Kidney (tissue), 22 donors: ENCODE measurements at places on chromosomes 7 and 10. TPM values are rescaled to one million over a fixed set of nuclear protein-coding genes. Genes with fewer than 3 reads are reported as not detected.

DNA sequence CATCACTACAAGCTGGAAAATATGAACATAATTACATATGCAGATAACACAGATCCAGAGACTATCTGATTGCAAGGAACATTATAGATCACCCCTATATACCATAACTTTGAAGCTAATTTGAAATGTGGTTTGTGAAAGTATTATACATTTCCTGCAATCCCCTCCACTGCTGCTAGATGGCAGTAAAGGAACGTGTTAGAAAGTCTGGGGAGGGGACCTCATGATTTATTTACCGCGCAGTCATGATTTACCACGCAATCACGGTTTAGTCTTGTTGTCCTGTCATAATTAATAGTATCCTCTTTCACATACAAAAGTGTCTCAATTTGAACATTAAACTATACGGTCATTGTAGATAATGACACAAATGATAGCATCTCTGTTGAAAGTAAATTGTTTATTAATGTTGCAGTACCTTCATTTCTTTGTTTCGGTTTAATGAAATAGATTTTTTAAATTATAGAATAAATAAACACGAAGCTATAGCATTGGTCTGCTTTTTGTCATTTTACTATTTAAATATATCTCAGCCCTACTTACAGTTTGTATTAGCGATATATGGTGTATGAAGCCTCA, 145.3 kb upstream of the PRSS1 start:
- H3K4me3 ChIP-seq, result no peak overlapping the region
- no peak overlapping the region for H3K27ac ChIP-seq
- DNase-seq, result no peak
- H3K27me3 ChIP-seq, result no peaks in the 10 kb centered on the region

DNA sequence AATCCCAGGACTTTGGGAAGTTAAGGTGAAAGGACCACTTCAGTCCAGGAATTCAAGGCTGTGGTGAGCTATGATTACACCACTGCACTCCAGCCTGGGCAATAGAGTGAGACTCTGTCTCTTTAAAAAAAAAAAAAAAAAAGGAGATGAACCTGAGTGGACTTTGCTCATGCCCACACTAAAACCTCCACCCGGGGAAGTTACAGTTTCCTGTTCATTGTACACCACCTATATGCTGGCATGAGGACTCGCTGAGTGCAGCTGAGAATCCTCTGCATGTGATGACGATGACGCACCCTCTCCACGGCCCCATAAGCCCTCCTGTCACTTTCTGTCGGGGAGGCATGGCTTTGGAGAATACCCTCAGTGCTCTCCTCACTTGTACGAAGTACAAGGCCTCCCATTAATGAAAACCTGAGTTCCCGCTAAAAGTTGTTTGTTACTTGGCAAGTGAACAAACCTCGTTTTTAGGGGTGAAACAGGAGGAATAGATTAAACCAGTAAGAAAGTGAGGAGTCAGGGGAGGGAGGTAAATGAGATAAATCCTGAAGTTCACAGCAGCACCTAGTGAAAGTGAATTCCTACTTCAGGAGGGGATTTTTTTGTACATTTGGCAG, 15.9 kb downstream of the TMEM176B start:
- peak overlapping the region; percentile 31 for H3K4me3 ChIP-seq
- no peak for DNase-seq
- no peaks in the 10 kb centered on the region for H3K4me1 ChIP-seq
- peak overlapping the region; percentile 90 for H3K27ac ChIP-seq
- no peaks in the 10 kb centered on the region for H3K36me3 ChIP-seq

- no peaks in the 10 kb centered on the region for H3K4me1 ChIP-seq
Measured at GRCh38 chr7:8818406-8818805, 385.0 kb downstream of the NXPH1 start.

DNA sequence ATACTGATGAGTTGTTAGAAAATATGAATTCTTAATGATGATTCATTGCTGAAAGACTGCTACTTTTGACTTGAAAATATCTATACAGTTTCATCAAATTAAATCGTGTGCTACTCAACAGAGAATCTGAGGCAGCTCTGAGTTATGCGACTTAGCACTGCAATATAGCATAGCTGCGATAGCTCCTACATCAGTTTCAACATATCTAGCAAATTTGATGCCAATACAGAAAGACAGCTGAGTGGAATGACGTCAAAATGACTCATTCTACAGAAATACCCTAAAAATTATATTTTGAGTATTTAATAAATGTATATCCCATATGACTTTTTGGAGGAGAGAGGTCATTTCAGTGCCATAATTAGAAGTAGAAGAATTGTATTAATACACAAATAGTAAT, 1.1 kb upstream of the TARP start:
- no peak overlapping the region for H3K27ac ChIP-seq
- no peaks in the 10 kb centered on the region for H3K36me3 ChIP-seq
- no peaks in the 10 kb centered on the region for H3K4me1 ChIP-seq

- no peaks in the 10 kb centered on the region for H3K36me3 ChIP-seq
- no peaks in the 10 kb centered on the region for H3K27me3 ChIP-seq
- H3K4me1 ChIP-seq, result no peaks in the 10 kb centered on the region
- DNase-seq, result no peak
Measured at GRCh38 chr7:3370068-3370830, 69.2 kb downstream of the SDK1 start.

- no peak overlapping the region for H3K4me3 ChIP-seq
- no peaks in the 10 kb centered on the region for H3K4me1 ChIP-seq
- H3K27ac ChIP-seq, result no peak overlapping the region
Measured at GRCh38 chr10:119059557-119059956, 21.1 kb downstream of the EIF3A start.

DNA sequence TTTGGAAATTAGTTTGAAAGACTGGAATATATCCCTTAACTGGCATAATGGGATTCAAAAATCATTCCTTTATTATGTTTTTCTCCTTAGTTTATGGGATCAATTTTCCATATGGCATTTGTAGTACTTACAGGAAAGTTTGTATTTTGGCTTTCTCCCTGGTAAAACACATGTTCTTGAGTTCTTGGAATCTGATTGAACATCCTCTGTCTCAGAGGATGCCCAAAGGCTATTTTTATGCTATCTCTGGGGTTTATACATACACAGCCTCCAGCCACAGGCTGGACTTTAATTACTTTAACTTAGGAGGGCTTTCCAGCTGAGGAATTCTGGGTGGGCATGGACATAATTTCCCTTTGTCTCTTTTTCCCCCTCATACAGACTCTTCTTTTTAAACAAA, 236.4 kb downstream of the HGF start:
- no peaks in the 10 kb centered on the region for H3K27me3 ChIP-seq
- no peaks in the 10 kb centered on the region for H3K4me1 ChIP-seq
- no peak overlapping the region for H3K27ac ChIP-seq
- no peak overlapping the region for H3K4me3 ChIP-seq
- DNase-seq, result no peak

GRCh38 chr7:132225216-132226030, 350.8 kb downstream of the PLXNA4 start:
- no peaks in the 10 kb centered on the region for H3K27me3 ChIP-seq
- no peaks in the 10 kb centered on the region for H3K4me1 ChIP-seq
- no peak overlapping the region for H3K27ac ChIP-seq
- H3K36me3 ChIP-seq, result no peaks in the 10 kb centered on the region
- no peak for DNase-seq
- no peak overlapping the region for H3K4me3 ChIP-seq

GRCh38 chr7:107579885-107580715, at the start of gene BCAP29:
TSS of gene BCAP29 (plus strand) at chr7:107580246. CDS start at chr7:107580773, 527 bp downstream.
- peak; percentile 84 for DNase-seq
- peaks cover 4% of the 10 kb centered on the region for H3K4me1 ChIP-seq
- no peaks in the 10 kb centered on the region for H3K36me3 ChIP-seq
- no peaks in the 10 kb centered on the region for H3K27me3 ChIP-seq
- peak within 1 kb of the TSS; percentile 76 for H3K27ac ChIP-seq
- H3K4me3 ChIP-seq, result peak within 1 kb of the TSS; percentile 88

- H3K4me1 ChIP-seq, result no peaks in the 10 kb centered on the region
- DNase-seq, result no peak
- H3K36me3 ChIP-seq, result no peaks in the 10 kb centered on the region
- H3K4me3 ChIP-seq, result no peak overlapping the region
Measured at GRCh38 chr10:86830043-86830591, 73.7 kb downstream of the BMPR1A start.

DNA sequence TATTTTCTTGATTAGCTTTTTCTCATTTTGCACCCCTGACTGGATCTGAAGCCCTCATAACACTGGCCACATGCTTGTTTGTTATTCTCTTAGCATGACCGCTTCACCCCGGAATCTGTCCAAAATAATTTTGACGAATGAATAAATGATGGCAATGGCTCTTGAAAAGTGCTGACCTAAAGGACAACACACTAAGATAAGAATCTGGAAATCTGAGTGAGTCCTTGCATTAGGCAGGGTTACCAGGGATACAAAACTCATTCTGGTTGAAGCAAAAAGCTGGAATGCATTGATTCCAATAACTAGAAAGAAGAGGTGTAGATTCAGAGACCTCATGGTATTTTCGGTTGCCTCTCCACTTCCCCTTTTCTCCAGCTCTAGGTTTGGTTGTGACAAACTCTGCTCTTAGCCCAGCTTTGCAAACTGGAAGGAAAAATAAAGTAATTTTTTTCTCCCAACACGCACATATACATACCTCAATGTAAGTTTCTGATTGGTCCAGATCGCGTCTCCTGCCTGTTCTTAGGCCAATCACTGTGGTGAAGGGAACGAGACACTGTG, 157.4 kb downstream of the SKIDA1 start:
- no peaks in the 10 kb centered on the region for H3K27me3 ChIP-seq
- H3K4me3 ChIP-seq, result no peak overlapping the region
- H3K4me1 ChIP-seq, result peaks cover 8% of the 10 kb centered on the region
- no peak for DNase-seq
- no peak overlapping the region for H3K27ac ChIP-seq

GRCh38 chr7:158110034-158110590, 477.5 kb downstream of the PTPRN2 start:
- H3K27ac ChIP-seq, result no peak overlapping the region
- no peaks in the 10 kb centered on the region for H3K36me3 ChIP-seq
- H3K27me3 ChIP-seq, result no peaks in the 10 kb centered on the region
- no peak for DNase-seq
- H3K4me1 ChIP-seq, result no peaks in the 10 kb centered on the region

GRCh38 chr7:131649879-131650278, 93.5 kb upstream of the PODXL start:
- DNase-seq, result no peak
- H3K4me3 ChIP-seq, result no peak overlapping the region
- H3K27ac ChIP-seq, result no peak overlapping the region

DNA sequence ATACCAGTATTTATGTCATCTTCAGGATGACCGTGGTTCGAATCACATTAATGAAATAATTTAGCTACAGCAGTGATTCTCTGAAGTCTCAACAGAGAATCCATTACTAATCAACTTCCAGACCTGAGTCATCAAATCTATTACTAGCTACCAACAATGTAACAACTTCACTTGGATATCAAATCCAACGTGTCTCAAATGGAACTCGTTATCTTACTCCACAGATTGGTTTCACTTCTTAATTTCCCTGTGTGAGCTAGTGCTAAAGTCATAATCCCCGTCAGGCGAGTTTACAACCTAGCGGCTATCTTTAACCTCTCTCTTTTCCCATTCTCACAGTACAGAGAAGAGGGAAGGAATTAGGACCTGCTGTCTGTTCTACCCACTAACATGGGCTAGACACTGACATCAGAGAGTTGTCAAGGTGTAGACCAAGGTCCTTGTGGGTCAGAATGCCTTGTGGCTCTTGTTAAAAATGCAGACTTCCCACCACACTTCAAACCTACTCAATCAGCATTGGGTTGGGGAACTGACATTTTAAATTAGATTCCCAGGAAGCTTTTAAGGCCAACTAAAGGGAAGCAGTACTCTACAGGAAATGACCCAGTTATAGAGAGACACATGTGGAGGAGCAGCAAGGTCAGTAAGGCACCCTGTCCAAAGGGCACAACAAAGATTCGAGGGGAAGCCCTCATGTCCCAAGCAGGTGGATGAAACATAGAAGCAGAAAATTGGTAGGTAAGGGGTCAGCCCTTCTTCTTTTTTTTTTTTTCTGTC, 57.3 kb upstream of the GSAP start:
- H3K4me3 ChIP-seq, result no peak overlapping the region
- H3K27me3 ChIP-seq, result no peaks in the 10 kb centered on the region
- no peak overlapping the region for H3K27ac ChIP-seq
- no peaks in the 10 kb centered on the region for H3K4me1 ChIP-seq

- no peak overlapping the region for H3K27ac ChIP-seq
- no peak for DNase-seq
- no peaks in the 10 kb centered on the region for H3K4me1 ChIP-seq
- H3K36me3 ChIP-seq, result no peaks in the 10 kb centered on the region
- no peak overlapping the region for H3K4me3 ChIP-seq
Measured at GRCh38 chr10:109875828-109876821, 47.2 kb downstream of the XPNPEP1 start.

- H3K36me3 ChIP-seq, result no peaks in the 10 kb centered on the region
- DNase-seq, result no peak
- H3K4me1 ChIP-seq, result no peaks in the 10 kb centered on the region
- H3K27me3 ChIP-seq, result no peaks in the 10 kb centered on the region
- H3K4me3 ChIP-seq, result no peak overlapping the region
- no peak overlapping the region for H3K27ac ChIP-seq
Measured at GRCh38 chr10:33939892-33940291, 605.4 kb upstream of the NRP1 start.

DNA sequence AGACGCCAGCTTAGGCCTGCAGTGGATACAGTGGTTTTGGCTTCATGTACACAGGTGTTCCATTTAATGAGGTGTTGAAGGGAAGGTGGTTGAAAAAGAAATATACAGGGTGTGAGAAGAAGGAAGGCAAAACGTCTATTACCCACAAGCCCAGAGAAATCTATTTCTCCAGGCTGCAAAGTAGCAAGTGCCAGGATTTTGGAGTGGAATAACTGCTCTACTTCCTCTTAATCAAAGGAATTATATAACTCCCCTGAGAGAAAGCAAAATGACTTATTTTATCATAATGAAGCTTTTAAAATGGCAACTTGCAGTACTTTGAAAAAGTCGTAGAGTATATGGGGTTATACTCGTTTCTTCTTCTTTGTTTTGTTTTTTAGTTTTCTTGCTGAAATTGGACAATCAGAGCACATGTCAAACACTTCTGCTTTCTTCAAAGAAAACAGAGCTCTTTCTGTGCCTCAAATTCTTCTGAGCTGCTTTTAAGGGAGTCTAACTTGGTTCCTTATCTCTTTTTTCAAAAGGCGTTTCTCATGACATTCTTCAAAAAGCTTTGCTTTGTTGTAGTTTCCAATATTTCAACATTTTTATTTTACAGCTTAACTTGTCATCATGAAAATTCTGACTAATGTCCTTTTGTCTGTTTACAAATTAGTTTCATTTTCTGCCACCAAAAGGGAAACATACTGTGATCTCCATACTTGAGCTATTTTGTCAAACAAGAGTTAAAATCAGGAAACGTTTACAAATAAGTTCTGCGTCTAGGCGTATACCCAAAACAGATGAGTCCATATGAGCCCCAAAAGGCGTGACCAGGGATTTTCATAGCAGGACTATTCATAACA, 289.7 kb downstream of the FRMD4A start:
- H3K4me1 ChIP-seq, result peaks cover 4% of the 10 kb centered on the region
- H3K27ac ChIP-seq, result no peak overlapping the region
- no peak for DNase-seq
- no peaks in the 10 kb centered on the region for H3K36me3 ChIP-seq
- no peak overlapping the region for H3K4me3 ChIP-seq
- no peaks in the 10 kb centered on the region for H3K27me3 ChIP-seq

Gene CYP3A4
- not detected for total RNA-seq

Gene OR2A7
- total RNA-seq, result 12.3 TPM

Gene MPLKIP
- 32.1 TPM for total RNA-seq

Gene SH2B2
- 11.0 TPM for total RNA-seq

Gene SFTPA1
- not detected for total RNA-seq

Gene GALNT17
- total RNA-seq, result 2.4 TPM

Gene IFIT1B
- total RNA-seq, result not detected

Gene HMX2
- total RNA-seq, result 0.25 TPM

Gene PNLIPRP2
- total RNA-seq, result not detected
